Hippocampal formation (tissue), 2 donors: ENCODE measurements at places on chromosomes 1 and 21.
A peak's percentile ranks its signal among the peaks of the same experiment; 100 is the strongest.

DNA sequence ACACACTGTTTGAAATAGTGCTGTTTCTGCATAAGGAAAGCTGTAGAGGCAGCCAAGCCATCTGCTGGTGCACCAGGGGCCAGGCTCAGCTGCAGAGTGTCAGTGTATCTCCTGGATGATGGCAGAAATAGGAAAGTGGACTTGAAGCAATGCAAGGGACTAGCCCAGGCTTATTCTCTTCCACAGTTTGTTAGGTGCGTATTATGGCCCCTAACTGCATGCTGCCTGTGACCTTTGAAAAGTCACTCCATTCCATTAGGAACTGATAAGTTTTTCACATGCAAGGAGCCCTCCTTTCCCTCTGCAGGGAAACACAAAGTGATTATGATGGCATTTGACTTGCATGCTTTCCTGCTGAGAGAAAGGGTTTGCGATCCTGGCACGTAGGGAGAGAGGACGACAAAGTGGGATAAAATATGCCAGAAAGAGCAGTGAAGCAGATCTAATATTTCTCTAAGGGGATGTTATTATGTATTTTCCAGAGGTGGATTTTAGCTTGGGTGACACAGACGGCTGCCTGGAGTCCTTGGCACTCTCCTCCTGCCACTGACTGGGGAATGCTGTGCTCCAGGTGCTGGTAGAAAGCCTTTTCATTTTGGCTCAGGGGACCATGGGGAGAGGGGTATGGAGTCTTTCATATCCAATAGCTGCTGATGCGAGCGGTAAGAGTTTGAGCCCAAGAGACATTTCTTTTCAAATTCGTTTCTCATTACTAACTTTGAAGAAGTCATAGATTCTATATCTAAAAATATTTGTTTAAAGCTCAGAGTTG, 402.1 kb upstream of the B3GALT2 start:
- no peak for DNase-seq

- DNase-seq, result no peak
Measured at GRCh38 chr1:14303011-14303410, 295.5 kb upstream of the KAZN start.

- no peak for DNase-seq
Measured at GRCh38 chr1:31348449-31348848, 24.4 kb downstream of the FABP3 start.

- DNase-seq, result no peak
Measured at GRCh38 chr1:78831731-78832360, 174.7 kb downstream of the ADGRL4 start.

- DNase-seq, result no peak
Measured at GRCh38 chr1:31135973-31136600, 70.6 kb upstream of the PUM1 start.

DNA sequence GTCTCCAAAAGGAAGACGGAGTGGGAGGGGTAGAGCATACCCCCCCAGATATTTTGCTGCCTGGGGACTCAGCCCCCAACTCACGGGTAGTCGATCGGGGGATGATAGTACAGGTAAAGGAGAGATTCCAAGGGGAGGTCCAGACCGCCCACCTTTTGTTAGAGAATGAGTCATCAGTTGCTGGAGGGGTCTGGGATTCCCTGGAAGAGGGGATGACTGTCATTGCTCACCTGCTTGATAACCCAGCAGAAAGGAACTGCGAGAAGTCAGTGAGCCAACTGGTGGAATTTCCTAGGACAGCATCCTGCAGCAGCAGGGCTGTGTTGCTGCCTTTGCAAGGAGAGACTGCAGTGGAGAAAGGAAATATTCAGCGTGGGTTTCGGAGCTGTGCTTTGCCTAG, 64.4 kb downstream of the MACF1 start:
- DNase-seq, result no peak

GRCh38 chr1:72278461-72278860, 3.9 kb downstream of the NEGR1 start:
- DNase-seq, result no peak

GRCh38 chr1:48917901-48918603, 141.4 kb upstream of the BEND5 start:
- no peak for DNase-seq

- DNase-seq, result peak; percentile 80
Measured at GRCh38 chr1:1432951-1433803, 2.3 kb upstream of the VWA1 start.

GRCh38 chr21:29638761-29639327, 301.0 kb downstream of the GRIK1 start:
- DNase-seq, result no peak

DNA sequence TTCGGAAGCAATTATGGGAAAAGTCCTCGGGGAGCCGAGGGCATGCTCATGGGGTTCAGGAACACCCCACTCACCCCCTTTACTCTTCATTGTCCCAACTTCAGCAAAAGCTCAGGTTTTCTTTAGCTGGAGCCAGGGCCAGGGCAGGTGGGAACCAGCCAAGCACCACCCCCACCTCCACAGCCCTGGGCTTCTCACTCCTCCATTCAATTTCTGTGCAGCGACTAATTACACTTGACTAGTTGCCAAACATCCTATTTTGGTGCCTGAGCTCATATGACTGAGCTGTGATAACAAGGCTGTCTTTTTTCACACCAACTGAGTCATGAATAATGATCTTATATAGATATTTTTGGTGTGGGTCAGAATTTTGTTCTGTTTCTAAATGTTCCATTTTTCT, 257.2 kb upstream of the AJAP1 start:
- DNase-seq, result peak; percentile 55

- no peak for DNase-seq
Measured at GRCh38 chr1:156668801-156669637, 8.2 kb downstream of the NES start.

DNA sequence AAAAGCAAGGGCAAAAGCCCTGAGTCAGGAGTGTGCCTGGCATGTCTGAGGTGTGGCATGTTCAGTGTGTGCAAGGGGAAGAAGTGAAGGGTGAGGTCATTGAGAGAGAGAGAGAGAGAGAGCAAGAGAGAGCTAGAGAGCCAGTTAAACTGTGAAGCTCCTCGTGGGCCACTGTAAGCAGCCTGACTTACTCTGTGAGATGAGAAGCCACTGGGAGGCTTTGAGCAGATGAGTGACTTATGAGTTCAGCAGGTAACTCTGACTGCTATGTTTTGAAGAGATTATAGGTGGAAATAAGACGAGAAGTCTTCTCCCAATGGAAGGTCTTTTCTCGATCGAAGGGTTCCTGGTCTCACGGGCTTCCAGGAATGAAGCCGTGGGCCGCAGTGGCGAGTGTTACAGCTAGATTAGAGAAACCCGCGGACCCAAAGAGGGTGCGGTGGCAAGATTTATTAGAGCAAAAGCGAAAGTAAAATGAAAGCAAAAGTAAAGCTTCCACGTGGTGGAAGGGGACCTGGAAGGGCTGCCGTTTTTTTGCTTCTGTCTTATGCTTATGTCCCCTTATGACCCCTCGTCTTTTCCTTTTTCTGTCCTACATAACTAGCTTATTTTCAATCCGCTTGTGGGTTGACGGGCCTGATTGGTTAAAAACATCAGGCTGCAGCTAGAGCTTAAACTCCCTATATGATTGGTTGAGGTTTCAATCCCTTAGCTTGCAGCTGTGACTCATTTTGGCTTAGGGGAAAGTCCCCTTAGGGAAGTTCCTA, 323.1 kb upstream of the FAM78B start:
- DNase-seq, result peak; percentile 20

DNA sequence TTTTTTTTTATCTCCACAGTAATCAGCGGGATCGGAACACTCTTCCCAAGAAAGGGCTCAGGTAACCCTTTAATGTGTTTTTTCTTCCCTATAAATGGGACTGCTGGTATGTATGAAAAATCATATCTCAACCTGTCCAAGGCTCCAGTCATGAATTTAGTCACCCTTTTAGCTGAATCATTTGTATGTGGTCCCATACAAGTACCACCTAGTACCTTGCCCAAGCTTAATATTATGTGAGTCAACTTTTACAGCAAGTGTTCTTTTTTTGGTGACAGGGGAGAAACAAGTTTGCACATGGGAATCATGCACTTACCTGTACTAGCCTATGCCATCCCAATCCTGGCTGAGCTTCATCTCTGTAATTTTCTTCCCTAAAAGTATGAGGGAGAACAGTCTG, 43.7 kb upstream of the IPO9 start:
- no peak for DNase-seq

- no peak for DNase-seq
Measured at GRCh38 chr1:172483448-172483847, 39.6 kb upstream of the PIGC start.

DNA sequence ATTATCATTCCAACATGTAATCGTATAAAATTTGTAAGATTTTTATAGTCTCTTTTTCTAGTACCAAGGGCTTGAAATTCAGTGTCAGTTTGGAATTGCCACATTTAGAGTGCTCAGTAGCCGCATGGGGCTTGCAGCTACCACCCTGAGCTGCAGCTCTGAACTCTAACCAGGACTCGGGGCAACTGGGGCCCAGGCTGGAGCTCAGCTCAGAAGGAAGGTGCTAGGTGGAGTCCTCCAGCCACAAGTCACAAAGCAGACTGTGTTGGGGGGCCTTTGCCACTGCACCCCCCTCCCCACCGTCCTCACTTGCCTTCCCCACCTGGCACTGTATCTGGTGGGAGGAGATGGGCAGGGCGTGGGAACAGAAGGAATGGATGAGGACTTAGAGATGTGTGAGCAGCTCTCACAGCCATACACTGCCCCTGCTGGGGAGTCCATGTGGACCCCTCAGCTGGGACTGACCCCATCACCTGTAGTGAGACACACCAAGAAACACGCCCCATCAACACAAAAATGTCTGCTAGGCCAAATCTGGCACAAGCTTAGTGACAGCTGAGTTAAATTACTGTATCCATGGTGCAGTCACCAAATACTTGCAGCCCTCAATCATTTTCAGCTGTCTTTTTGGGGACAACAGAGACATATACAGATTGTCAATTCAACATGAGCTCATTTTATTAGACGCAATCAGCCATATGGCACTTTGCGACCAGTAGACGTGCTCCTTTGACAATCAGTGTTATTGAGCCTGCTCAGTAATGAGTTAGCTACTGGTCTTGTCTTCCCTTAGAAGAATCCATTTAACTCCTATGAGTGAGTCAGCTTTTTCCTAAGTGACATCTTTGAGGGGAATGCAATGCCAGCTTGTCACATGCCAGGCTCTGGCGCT, 241.7 kb upstream of the RAB4A start:
- DNase-seq, result no peak

- no peak for DNase-seq
Measured at GRCh38 chr1:33586106-33586505, 113.7 kb downstream of the ZSCAN20 start.

DNA sequence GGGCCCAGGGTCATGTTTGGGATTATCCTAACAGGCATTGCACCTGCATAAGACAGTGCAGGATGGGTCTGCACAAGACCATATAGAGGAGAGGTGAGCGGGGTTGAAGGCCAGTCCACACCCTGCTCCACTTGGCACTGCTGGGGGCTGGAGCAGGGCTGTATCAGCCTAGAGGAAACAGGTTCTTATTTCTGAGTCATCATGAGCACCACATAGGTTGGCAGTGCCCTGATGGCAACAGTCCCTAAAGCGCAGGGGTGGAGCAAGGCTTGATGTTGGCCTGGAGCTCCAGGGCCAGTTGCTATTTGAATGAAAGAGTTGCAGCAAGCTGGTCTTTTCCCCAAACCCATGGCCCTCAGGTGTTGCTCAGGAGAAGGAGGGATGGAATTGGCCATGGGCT, 29.8 kb upstream of the BMP8B start:
- DNase-seq, result no peak

DNA sequence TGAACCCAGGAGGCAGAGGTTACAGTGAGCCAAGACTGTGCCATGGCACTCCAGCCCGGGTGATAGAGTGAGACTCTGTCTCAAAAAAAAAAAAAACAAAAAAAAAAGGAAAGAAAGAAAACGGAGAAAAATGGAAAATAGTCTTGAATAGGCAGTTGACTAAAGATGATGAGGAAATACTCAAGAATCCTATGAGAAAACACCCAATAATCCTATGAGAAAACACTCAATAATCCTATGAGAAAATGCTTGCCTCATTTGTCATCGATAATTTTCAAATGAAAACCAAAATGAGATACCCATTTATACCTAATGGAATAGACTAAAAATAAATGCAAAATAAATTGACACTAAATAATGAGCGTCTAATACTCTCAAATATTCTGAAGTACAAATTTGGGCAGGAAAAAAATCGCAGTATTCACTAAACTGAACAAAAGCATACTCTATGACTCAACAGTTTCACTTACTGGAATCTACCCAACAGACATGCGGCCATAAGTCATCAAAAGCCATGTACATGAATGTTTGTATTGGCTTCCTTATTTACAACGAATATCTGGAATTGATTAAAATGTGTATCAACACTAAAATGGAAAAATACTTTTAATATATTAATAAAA, 733.9 kb upstream of the CHRM3 start:
- no peak for DNase-seq

DNA sequence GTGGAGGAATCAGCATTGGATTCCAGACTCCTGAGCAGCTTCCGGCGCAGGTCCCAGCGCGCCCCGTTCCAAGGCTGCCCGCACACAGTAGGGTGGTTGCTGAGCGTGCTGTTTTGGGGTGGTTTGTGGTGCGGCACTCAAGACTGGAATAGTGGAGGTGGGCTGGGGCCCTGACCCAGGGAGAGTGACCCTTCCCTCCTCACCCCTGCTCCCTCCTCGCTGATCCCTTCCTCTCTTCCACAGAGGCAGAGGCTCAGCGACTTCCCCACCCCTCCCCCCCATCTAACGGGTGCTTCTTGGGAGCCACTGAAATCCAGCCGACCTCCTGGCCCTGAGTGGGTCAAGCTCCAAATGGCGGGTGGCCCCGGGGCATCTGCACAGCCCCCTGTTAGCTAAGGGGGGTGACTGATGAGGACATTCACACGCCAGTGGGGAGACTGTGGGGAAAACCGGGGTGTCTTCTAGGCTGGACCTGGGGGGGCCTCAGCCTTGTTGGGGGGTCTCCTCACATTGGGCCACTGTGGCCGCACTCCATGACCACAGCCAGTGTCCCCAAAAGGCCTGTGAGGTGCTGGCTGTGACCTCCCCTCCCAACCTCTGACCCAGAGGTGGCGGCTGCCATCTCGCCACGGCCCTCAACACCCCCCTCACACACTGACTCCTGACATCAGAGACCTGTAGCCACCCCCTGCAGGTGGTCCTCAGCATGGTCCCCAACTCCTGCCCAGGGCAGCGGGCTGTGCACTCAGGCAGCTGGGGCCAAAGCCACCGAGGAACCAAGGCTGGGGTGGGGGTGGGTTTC, 3.9 kb upstream of the HES4 start:
- no peak for DNase-seq

- no peak for DNase-seq
Measured at GRCh38 chr1:217029281-217030157, 306.3 kb upstream of the ESRRG start.

- no peak for DNase-seq
Measured at GRCh38 chr1:93839307-93839706, 39.7 kb downstream of the DNTTIP2 start.

GRCh38 chr1:234854645-234855039, 244.7 kb upstream of the IRF2BP2 start:
- DNase-seq, result no peak

DNA sequence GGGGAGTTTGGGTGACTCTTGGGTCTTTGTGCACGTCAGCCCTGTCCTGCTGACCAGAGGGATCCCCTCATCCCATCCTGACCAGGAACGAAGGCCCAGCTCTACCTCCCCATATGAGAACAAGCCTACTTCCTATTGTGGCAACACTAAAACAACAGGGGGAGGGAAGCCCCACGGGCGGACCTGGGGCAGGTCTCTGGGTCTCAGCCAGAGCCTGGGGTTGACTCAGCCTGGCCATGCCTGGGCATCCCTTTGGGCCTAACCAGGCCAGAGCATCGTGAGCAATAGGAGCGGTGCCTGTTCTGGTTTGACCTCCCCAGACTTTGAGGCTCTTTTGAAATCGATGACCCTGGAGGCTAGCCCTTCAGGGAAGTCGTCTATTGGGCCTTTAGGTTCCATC, 16.8 kb downstream of the RPS6KA1 start:
- no peak for DNase-seq
